NCI-H2081 (cell line): ENCODE measurements at places on chromosomes 5 and 9.
A peak's percentile ranks its signal among the peaks of the same experiment; 100 is the strongest.

DNA sequence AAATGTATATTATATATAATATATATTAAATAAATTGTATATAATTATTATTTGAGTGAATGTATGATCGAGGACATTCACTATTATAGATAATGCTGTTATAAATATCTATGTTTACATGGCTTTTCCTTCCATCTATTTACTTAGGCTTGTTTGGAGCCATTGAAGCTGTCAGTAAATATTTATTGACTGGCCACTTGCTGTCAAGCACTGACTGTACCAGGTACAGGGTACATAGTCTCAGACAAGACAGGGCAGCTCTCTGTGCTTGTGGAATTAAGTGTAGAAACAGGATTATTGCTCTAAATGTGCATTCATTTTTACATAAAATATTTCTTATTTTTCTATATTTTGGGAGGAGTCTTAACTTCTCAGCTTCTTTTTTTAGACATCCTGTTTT lies 16.4 kb downstream of the FAXDC2 start:
- DNase-seq, result no peak

- no peak for DNase-seq
Observed at GRCh38 chr5:62342476-62342837, 36.5 kb downstream of the KIF2A start.

- DNase-seq, result no peak
Observed at GRCh38 chr9:136645352-136645902, 17.3 kb upstream of the EGFL7 start.

DNA sequence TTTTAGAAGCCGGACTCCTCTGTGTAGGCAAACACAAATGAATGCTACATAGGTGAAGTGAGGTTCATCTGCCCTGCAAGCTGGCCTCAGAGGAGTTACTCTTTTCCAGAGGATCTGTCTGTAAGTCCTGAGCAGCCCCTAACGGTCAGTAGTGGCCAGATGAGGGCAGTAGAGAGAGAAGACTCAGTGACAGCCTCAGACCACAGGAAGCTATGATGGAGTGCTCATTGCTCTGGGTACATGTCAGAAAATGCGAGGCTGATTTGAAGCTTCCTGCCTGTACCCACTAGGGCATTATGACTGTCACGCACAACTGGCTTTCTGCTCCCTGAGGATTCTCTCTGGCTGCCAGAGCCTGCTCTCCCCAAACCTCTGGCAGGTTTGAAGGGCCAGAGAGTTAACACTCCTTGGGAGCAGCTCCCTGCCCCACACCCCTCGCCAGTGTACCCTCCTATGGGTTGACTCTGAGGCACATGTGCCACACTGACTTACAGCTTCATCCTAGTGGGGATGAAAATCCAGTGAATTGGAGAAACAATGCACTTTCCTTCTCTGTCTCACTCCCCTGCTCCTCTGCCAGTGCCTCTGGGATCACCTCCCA lies 141.5 kb downstream of the GABRG2 start:
- DNase-seq, result no peak

GRCh38 chr9:105329719-105330062 lies 85.2 kb downstream of the SLC44A1 start:
- no peak for DNase-seq

GRCh38 chr5:176897263-176897662 lies 1.9 kb downstream of the HK3 start:
- no peak for DNase-seq

GRCh38 chr9:135944444-135945252 lies 16.5 kb downstream of the UBAC1 start:
- no peak for DNase-seq

- DNase-seq, result peak; percentile 63
Observed at GRCh38 chr5:65100911-65101631, 332.3 kb downstream of the CWC27 start.
